GM12878 (cell line): ENCODE measurements at places on chromosomes 12 and 14. TPM values are rescaled to one million over a fixed set of nuclear protein-coding genes. Genes with fewer than 3 reads are reported as not detected.

DNA sequence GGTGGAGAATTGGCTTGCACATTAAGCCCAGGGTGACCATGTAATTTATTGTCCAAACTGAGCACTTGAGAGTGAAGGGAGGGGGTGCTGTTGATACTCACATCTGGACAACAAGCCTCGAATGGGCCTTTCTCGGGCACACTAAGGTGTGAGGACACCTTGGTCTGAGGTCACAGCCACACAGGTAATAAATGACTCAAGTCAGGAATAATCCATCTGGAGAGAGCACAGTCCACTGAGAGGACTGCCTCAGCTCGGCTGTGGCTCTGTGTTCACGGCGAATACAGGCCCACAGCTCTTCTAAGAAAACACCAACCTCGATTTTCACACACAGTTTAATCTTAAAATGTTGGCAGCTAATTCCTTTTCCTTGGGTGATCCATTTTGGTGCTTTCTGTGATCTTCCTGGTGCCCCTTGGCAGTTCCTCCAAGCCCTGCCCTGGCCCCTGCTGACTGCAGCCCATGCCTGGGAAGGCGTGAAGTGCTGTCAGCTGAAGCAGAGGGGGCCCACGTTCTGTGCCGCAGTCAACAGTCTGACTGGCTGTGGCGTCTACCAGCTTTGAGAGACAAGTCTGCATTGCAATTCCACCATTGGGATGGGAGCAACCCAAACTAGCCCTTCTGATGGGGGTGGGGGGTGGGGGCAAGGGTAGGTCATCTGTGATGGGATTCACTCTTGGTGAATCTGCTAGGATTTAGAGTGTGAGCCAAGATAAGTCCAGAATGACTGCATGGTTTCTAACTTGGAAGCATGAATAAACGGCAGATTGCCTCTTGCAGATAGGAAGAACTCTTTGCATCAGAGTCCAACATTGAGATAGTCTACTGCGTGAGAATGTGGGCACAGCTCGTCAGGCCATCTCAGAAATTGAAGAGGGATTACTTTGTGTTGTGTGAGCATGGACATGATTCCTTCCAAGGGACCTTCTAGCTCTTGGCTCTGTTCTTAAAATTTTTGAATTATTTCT, 42.8 kb downstream of the ZNF664 start:
- no peak overlapping the region for H3K4me3 ChIP-seq
- H3K27ac ChIP-seq, result no peak overlapping the region
- H3K36me3 ChIP-seq, result peaks cover 12% of the 10 kb centered on the region; the same call in 1 of the 2 replicates
- H3K27me3 ChIP-seq, result no peaks in the 10 kb centered on the region

- DNase-seq, result no peak
- H3K4me1 ChIP-seq, result no peaks in the 10 kb centered on the region
- peaks cover 18% of the 10 kb centered on the region for H3K36me3 ChIP-seq
- no peak overlapping the region for H3K27ac ChIP-seq
- no peaks in the 10 kb centered on the region for H3K27me3 ChIP-seq
Observed at GRCh38 chr14:65075628-65076325, 26.5 kb downstream of the MAX start.

DNA sequence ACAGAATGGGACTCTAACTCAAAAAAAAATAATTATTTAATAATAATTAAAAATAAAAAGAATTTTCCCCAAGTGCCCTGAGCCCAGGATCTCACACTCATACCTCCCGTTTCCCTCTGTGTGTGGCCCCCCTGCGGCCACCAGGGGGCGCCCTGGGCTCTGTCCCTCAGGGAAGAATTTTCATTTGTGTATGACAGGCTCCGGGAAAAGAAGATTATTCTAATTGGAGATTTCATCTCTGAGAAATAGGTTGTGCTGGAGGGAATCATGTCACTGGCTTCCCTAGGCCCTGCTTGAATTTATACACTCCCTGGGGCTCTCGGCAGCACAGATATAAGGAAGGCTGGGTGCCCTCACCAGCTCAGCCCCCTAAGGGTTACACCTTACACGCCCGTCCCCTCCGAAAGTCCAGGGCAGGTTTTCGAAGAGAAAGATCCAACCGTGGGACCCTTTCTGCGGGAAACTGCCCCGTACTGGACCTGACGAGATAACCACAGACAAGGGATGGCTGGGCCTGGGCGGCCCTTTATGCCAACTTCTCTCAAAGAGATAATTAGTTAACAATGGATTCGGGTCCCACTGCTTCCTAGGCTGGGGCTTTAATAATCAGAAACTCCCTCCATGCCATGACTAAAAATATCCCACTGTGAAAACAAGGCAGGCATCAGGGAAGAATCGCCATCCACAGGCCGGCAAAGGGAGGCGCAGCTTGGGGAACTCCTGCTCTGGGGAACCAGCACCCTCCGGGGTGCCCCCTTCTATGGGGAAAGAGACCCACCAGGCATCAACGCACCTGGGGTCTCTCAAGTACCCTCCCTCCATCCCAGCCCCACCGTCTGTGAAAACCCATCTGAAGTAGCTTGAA, 80.7 kb downstream of the KDM2B start:
- peaks cover 6% of the 10 kb centered on the region; the same call in 1 of the 2 replicates for H3K36me3 ChIP-seq
- no peak overlapping the region for H3K4me3 ChIP-seq
- DNase-seq, result no peak
- no peaks in the 10 kb centered on the region for H3K4me1 ChIP-seq
- no peak overlapping the region for H3K27ac ChIP-seq
- no peaks in the 10 kb centered on the region for H3K27me3 ChIP-seq

DNA sequence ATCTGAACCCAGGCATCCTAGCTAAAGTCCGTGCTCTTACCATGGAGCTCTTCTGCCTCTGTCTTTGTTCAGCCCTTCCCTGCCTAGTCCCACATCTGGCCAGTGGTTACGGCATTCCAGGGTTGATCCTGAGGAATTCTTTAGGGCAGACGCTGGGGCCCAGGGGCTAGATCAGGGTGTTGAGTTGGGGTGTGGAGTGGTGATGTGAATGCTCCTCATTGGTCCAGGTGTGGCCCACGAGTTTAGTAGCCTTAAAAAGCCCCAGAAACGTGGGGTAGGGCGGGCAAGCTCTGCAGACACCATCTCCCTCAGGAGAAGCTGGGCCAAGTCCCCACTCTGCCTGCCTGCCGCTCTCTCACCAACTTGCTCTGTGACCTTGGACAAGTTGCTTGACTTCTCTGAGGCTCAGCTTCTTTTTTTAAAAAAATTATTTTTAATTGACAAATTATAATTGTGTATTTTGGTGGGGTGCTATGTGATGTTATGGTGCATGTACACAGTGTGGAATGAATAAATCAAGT, 9.0 kb upstream of the SERPINA6 start:
- no peaks in the 10 kb centered on the region for H3K4me1 ChIP-seq
- H3K4me3 ChIP-seq, result no peak overlapping the region
- H3K36me3 ChIP-seq, result no peaks in the 10 kb centered on the region
- DNase-seq, result no peak

DNA sequence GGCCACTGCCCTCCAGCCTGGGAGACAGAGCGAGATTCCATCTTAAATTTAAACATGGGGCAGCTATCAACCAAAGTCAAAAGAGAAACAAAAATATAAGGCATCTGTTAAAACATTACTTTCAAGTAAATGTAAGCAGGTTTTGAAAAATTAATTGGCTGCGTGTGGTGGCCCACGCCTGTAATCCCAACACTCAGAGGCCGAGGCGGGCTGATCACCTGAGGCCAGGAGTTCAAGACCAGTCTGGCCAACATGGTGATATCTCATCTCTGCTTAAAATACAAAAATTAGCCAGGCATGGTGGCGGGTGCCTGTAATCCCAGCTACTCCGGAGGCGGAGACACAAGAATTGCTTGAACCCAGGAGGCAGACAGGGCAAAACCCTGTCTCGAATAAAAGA, 82.7 kb downstream of the PLEKHA5 start:
- H3K27me3 ChIP-seq, result no peaks in the 10 kb centered on the region
- no peaks in the 10 kb centered on the region for H3K4me1 ChIP-seq
- DNase-seq, result no peak
- no peaks in the 10 kb centered on the region for H3K36me3 ChIP-seq
- no peak overlapping the region for H3K4me3 ChIP-seq

GRCh38 chr12:3242199-3242863, 165.2 kb downstream of the TSPAN9 start:
- peaks cover 4% of the 10 kb centered on the region for H3K27me3 ChIP-seq
- no peak overlapping the region for H3K27ac ChIP-seq
- H3K36me3 ChIP-seq, result no peaks in the 10 kb centered on the region
- no peaks in the 10 kb centered on the region for H3K4me1 ChIP-seq
- DNase-seq, result no peak

Gene TEAD4
- 0.32 TPM in 1 of 2 replicates, not detected in the other for polyA plus RNA-seq

Gene ANO2
- polyA plus RNA-seq, result not detected in 2 replicates

Gene FOXG1
- 0.04 TPM in 2 replicates for polyA plus RNA-seq

Gene RTL1
- not detected in 2 replicates for polyA plus RNA-seq
